Brain microvascular endothelial cell (primary cell): ENCODE measurements at places on chromosomes 12 and 14.

- peak; percentile 31 for DNase-seq
Observed at GRCh38 chr14:94392510-94392935, 4.1 kb upstream of the SERPINA1 start.

DNA sequence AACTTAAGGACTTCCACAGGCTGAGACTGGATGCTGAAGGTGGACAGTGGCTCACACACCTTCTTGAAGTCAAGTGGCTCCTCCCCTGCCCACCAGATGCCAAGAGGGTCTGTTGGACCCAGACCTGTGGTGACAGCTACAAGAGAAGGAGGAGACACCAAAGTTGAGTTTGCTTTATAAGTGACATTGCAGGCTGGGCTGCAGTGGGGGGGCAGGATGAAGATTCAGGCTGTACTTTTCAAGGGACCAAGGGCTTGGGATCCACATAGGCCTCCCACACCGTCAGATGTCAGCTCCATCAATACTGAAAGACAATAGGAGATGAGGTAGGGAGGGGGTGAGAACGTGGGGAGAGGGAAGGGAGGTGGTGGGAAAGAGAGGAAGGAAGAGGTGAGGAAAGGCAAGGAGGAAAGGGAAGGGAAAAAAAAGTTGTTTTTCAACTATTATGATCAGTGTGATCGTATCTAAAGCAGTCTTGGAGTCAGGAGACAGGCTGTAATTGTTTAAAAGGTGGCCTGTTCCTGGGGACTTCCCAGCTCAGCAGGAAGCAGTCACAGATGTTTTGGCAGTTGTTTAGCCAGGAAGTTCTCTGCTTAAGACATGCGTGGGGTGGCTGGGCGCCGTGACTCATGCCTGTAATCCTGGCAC, 84.1 kb upstream of the RESF1 start:
- peak; percentile 81 for DNase-seq

- no peak for DNase-seq
Observed at GRCh38 chr12:53071591-53072551, 7.3 kb downstream of the SPRYD3 start.

DNA sequence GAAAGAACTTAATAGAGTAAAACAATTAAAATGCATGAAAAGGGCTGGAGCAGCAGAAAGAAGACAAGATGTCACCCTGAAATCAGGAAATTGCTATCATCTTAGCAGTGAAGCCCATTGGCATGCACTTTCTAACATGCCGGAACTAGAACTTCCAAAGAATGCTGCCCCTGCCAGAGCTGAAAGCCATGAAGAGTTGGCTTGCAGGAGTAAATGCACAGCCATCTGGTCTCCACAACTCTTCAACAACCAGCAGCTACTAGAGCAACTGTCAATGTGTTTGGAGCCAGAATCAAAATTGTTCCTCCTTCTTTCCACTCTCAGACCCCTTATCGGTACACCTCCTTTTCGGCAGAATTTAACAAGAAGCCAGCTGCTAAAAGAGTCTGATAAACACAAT, 414.1 kb downstream of the KCNH5 start:
- DNase-seq, result no peak

DNA sequence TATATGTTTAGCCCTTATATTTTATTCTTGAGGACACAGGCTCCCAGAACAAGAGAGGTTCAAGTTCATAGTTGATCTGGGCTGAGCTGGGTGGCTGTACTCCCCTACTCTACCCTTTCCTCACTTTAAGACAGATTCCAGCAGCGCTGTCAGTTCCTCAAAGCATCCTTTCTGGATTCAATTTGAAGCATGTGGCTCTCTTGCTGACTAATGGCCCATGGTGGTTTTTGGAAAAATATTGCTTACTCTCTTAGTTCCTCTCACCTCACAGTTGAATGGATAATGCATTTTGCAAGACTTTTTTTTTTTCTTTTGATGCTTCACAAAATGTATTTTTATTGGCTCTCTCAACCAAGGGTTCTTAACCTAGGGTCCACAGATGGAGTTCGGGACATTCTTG, 4.1 kb downstream of the PELI2 start:
- DNase-seq, result no peak

GRCh38 chr12:112577473-112578329, 159.0 kb downstream of the PTPN11 start:
- DNase-seq, result no peak

GRCh38 chr12:64004641-64005040, 160.1 kb downstream of the SRGAP1 start:
- DNase-seq, result peak; percentile 44

- no peak for DNase-seq
Observed at GRCh38 chr14:85853996-85854526, 324.1 kb downstream of the FLRT2 start.

GRCh38 chr14:95361373-95362137, 41.8 kb upstream of the CLMN start:
- no peak for DNase-seq

- DNase-seq, result no peak
Observed at GRCh38 chr12:124393414-124393790, 98.5 kb downstream of the RFLNA start.

- no peak for DNase-seq
Observed at GRCh38 chr14:54291491-54292191, 105.2 kb upstream of the CDKN3 start.

DNA sequence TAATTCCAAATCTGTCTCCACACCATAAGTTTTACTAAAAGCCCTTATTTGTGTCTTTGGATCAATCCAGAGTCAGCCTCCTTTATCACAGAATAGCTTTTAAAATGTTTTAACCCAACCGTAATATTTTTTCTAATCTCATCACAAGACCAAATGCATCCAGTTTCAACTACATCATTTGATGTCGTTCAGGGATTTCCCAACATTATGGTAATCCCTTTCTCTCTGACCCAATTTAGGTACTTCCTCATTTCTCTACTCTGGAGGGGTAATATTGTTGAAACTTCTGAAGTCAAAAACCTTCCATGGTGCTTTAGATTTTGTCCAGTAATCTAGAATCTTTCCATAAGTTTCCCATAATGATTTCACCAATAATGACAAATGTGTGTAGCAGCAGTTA, 596.8 kb downstream of the SOX5 start:
- no peak for DNase-seq

GRCh38 chr12:26803552-26803951, 29.4 kb downstream of the ITPR2 start:
- DNase-seq, result no peak

DNA sequence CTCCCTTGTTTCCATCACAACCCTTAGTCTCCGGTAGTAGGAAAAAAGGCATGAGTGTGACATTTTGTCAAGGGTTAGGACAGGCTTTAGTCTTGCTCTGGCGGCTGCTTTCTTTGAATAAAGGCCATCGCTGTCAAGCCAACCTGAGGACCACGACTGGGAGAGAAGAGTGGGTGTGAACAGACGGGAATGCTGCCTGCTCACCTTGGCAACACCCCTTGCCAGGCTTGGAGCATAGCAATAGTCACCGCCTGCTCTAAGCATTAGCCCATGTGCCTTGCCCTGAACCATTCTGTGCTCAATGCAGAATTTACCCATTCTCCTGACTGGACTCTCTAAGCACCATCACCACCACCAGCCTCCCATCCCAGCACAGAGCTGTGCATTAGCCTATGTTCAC, 36.2 kb downstream of the SPTB start:
- no peak for DNase-seq

DNA sequence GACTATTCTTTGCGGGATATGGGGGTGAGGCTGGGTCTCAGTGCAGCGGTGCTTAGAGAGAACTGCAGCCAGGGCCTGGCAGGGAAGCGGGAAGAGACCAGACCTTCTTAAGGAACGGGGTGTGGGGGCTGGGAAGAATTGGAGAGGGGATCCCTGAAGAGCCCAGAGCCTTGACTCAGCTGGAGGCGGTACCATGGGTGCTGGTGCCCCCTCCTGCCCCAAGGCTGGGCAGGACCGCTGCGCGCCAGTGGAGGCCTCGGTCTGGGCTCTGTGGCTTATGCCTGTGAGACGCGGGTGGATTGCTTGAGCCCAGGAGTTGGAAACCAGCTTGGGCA, 1.3 kb upstream of the RNU7-1 start:
- no peak for DNase-seq

DNA sequence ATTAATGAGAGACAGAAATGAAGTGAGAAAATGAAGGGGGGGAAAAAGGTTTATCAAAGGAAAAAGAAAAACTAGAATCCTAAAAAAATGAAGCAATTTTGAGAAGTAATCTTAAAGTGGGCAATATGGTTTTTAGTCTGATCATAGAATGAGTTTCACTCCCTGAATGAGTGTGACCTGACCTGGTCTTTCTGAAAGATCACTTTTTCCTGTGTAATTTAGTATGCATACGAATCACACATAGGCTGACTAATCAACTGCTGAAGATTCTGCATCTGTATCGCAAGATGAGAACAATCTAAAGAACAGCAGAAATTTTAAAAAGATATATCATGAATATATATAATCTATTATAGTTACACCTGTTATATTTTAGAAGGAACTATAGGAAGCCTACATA, 11.3 kb downstream of the GNPTAB start:
- no peak for DNase-seq

DNA sequence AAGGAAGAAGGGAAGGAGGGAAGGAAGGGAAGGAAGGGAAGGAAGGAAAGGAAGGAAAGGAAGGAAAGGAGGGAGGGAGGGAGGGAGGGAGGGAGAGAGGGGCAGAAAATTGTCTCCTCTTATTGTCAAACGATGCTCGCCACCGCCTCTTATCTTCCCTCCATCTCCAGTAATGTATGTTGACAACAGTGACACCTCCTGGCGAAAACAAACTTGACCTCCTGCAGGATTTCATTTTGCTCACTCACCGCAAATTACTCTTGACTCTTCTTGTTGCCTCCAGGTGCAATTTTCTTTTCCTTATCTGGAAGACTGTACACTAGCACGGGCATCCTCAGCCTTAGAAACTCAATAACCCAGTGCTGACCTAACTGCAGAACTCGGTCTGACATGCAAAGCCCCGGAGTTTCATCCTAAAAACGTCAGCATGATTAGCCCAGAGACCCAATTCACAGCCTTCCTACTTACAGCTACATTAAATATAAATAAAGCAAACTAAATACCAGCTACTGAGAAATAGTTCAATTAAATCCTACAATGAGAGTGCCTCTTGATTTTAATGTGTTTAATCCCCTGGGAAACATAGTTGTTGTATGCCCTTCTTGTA, 512.4 kb upstream of the TMPO start:
- DNase-seq, result peak; percentile 13

DNA sequence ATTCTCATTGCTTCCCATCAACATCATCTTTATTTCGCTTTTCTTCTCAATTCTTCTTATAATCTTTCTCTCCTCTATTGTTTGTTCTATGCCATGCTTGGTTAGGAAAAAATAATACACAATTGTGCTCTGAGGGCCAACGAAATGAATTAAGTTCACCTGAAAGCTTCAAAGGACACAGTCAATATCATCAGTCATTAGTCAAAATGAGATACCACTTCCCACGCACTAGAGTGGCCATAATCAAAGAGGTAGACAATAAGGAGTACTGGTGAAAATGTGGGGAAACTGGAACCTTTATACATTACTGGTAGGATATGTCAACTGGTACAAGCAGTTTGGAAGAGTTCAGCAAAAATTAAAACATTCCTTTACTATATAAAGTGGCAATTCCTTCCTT, 91.5 kb downstream of the TMTC1 start:
- no peak for DNase-seq

- DNase-seq, result no peak
Observed at GRCh38 chr12:132375747-132376463, 46.5 kb upstream of the GALNT9 start.

DNA sequence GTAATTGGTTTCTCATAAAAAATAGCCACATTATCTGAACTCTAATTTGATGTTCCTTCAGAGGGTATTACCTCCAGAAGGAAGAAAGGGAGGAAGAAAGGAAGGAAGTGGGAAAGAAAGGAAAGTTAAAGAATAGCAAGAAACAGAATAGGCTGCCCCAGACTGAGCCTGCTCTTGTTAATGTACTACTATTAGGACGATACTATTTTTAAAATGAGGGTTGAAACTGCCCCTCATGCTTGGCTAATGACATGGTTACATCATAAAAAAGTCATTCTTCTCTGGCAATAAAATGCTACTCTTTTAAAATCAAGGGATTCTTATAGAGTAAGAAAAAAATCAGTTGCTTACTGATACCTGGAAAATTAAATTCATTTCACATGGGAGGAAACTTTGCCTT, 253.0 kb downstream of the KTN1 start:
- DNase-seq, result no peak

DNA sequence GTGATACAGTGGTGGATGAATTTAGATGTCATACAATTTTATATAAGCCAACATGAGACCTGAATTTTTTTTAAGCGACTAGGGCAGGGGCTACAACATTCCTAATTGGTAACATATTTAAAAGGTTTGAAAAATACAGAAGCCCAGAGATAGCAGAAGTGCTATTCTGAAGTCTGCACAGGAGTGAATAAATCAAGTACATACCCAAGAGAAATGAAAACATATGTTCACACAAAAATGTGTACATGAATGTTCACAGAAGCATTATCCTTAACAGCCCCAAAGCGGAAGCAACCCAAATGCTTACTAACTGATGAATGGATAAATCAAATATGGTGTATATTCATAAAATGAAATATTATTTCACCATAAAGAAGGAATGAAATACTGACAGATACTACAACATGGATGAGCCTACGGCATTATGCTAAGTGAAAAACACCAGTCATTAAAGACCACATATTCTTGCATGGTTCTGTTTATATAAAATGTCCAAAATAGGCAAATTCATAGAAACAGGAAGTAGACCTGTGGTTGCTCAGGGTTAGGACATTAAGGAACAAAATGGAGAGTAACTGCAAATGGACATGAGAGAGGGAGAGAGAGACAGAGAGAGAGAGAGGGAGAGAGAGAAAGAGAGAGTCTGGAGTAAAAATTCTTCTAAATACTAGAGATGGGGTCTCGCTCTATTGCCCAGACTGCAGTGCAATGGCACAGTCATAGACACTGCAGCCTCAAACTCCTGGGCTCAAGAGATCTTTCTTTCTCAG, 28.0 kb upstream of the GXYLT1 start:
- DNase-seq, result no peak

DNA sequence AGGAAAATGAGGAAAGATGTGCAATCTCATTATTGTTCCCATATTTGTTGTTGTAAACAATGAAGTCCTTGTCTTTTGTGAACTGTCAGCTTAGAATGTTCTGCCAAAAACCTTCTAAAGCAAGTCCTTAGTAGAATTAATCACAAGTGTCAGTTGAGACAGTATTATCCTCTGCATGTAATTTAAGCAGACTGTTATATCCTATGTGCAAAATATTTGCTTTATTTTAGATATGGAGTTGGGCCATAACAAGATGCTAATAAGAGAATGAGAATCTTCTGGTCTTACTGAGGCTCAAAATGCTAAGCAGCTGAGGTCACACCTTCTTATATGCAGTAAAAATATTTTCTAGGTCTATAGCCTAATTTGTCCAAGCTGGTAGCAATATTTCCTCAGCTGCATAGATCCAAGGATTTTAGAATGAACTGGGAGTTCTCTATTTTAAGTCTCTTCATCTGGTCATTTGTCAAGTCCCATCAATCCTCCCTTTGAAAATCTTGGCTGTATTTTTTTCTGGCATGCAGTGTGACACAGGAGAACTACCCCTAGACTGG, 222.3 kb upstream of the NAV3 start:
- no peak for DNase-seq
